ENCODE measurements at places on chromosomes 13 and 19. TPM values are rescaled to one million over a fixed set of nuclear protein-coding genes. Genes with fewer than 3 reads are reported as not detected.
A peak's percentile ranks its signal among the peaks of the same experiment; 100 is the strongest.

ZNF471 gene
- total RNA-seq, result 1.9 TPM

ZNF737 gene
- 3.5 TPM for total RNA-seq

DNA sequence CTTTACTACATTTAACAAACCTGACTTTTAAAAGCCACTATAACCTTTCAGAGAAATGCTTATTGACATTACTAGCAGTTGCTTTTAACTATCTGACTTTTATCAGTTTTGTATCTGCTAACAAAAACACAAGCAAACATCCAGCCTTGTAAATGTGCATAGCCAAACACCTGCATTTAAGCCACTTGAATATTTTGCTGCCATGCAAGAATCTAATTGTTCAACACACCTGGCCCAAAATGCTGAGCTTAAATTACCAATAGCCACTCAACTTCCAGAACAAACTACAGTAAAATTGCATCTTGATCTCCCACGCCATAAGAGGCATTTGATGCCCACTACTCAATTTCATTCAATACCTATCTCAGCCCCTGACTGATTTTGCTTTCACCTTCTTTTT, 9.3 kb downstream of the ZIC5 start:
- no peak for DNase-seq

DNA sequence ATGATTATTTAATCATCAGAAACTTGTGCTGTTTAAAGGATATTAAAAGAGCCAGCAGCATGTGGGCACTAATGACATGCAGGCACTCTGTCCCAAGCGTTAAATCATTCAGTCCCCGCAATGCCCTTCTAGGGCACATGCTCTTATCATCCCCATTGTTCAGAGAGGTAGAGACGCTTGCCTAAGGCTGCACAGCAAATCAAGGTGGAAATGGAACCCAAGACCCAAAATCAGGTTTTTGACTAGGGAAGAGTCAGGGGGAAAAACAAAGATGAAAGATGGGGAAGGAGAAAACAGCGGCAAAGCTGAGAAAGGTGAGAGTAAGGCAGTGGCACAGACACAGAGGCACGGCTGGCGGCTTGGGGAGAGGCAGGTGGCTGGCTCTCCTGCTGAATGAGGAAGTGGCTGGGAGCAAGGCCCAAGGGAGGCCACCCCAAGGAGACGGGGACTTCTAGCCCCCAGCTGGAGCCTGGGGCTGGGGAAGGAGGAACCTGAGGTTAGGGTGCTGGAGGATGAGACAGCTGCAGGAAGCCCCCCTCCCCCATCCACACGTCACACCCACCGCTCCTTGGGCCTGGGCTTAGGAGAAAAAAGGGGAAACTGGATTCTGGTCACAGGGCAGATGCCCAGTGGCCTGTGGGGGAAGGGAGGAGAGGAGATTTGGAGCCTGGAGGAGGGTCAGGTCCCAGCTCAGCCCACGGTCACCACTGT, 1.0 kb upstream of the TYROBP start:
- no peak for DNase-seq

GRCh38 chr19:39996811-39997637, at the start of gene ZNF546:
Gene ZNF546, plus strand, starts transcription at chr19:39997060. Its CDS starts 1,267 bp downstream, at chr19:39998327.
- peak; percentile 89 for DNase-seq

GRCh38 chr19:56987184-56987583, 132.6 kb upstream of the USP29 start:
- no peak for DNase-seq

- no peak for DNase-seq
Measured at GRCh38 chr13:49388091-49388635, 55.7 kb downstream of the CAB39L start.

DNA sequence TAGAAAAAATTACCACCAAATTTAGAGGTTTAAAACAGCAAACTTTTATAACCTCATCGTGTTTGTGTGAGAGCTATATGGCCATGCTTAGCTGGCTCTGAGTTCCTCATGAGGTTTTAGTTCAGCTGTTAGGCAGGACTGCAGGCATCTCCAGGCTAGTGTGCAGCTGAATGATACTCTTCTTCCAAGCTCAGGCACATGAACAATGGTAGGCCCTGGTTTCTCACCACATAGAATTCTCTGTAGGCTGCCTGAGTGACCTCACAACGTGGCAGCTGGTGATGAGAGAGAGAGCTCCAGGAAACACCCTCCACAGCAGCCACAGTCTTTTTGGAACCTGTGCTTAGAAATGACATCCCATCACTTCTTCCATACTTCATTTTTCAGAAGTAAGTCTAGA, 540.6 kb upstream of the MIR17HG start:
- DNase-seq, result no peak

GRCh38 chr13:108859197-108860012, 230.0 kb downstream of the MYO16 start:
- peak; percentile 95 for DNase-seq

DNA sequence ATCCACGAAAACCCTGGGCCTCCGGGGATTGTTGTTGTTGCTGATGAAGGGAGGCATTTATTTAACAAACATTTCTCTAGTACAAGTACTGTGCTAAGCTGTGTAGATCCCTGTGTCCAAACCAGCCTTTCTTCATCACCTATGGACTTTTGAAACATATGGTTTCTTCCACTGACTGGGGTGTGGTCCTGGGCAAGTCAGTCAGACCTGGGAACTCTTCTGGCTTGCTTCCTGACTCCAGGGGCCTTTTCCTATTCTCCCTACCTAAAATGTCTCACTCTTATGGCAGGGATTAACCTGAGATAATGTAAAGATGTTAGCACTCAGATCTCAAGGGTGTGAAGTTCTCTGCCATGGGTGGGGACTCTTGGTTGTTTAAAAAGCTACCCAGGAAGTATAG, 46.8 kb downstream of the EFNB2 start:
- no peak for DNase-seq

GRCh38 chr13:114151031-114151430, 18.6 kb upstream of the RASA3 start:
- DNase-seq, result no peak

DNA sequence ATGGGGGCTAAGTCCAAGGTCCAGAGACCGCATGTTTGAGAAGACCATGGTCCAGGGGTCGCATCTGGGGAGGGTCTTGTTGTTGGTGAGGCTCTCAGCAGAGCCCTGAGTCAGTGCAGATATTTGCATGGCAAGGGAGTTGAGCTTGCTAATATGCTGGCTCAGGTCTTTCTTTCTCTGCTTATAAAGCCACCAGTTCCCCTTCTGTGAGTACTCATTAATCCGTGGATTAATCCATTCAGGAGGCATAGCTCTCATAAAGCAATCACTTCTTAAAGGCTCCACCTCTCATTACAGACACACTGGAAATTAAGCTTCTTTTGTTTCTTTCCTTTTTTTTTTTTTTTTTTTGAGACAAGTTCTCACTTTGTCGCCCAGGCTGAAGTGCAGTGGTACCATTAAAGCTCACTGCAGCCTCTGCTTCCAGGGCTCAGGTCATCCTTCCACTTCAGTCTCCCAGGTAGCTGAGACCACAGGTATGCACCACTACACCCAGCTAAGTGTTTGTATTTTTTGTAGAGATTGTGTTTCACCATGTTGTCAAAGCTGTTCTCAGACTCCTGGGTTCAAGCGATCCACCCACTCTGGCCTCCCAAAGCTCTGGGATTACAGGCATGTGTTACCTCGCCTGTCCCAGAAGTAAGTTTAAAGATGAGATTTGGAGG, 216.4 kb downstream of the SLITRK5 start:
- no peak for DNase-seq

GRCh38 chr13:111278743-111279652, 41.4 kb upstream of the TEX29 start:
- DNase-seq, result no peak

- peak; percentile 70 for DNase-seq
Measured at GRCh38 chr13:32016631-32017030, 14.9 kb upstream of the FRY start.

All from fibroblast of villous mesenchyme (primary cell).